GM10248 (cell line): ENCODE measurements at places on chromosomes 3 and 15.

- no peak for DNase-seq
Observed at GRCh38 chr3:14450922-14451606, 48.7 kb downstream of the SLC6A6 start.

DNA sequence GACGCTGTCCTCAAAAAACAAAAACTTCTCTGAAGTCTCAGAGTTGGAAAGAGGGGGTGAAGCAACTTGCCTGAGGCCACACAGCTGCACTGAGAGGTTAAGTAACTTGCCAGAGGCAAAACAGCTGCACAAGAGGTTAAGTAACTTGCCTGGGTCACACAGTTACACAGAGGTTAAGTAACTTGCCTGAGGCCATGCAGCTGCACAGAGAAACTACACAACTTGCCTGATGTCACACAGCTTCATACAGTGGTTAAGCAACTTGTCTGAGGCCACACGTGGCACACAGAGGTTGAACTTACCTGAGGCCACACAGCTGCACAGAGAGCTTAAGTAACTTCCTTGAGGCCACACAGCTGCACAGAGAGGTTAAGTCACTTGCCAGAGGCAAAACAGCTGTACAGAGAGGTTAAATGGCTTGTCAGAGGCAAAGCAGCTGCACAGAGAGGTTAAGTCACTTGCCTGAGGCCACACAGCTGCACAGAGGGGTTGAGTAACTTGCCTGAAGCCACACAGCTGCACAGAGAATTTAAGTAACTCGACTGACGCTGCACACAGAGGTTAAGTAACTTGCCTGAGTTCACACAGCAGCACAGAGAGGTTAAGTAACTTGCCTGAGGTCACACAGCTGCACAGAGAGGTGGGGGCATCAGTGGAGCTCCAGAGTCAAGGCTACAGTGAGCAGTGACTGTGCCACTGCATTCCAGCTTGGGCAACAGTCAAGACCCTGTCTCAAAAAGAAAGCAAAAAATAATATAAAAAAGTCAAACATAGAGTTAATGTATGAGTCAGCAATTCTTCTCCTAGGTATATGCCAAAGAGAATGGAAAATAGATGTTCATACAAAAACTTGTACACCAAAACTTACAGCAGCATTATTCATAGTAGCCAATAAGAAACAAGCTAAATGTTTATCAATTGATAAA is 12.0 kb upstream of the ACAD9 start:
- no peak for DNase-seq

GRCh38 chr15:78049691-78050440 is 27.6 kb downstream of the TBC1D2B start:
- DNase-seq = peak; percentile 71

DNA sequence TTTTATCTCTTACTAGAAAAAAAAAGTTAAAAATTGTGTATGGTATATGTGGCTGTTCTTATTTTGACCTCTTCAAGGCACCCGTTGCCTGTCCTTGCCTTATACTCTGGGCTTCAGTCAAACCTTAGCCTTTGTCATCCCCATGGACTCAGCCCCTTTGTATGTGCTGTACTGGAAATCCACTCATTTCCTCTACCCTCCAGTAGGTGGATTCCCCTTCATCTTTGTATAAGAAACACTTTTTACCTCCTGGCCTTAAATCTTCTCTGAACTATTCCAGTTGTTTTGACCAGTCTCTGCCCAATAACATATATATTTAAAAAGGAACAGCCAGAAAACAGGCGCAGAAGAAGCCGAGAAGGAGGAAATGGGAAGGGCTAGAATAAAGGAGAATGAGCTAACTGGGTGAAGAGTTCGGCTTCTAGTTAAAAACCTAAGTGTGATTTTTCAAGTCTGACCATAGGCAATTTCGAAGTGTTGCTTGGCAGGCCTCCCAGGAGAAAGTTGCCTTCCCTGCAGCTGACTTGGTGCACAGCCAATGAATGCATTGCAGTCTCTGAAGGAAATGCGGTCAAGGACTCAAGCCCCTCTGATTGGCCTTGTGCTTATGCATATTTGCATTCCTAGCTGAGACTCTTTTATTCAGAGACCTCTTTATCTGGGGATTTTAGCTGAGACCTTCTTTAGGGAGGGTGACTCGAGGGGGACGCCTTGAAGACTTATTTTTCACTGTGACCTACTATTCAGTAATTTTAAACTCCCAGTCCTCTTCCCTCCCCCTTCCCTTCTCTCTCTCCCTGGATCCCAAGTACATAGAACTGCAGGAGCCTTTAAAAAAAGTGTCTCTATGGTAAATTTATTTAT is 277.4 kb downstream of the ROBO1 start:
- DNase-seq = no peak

DNA sequence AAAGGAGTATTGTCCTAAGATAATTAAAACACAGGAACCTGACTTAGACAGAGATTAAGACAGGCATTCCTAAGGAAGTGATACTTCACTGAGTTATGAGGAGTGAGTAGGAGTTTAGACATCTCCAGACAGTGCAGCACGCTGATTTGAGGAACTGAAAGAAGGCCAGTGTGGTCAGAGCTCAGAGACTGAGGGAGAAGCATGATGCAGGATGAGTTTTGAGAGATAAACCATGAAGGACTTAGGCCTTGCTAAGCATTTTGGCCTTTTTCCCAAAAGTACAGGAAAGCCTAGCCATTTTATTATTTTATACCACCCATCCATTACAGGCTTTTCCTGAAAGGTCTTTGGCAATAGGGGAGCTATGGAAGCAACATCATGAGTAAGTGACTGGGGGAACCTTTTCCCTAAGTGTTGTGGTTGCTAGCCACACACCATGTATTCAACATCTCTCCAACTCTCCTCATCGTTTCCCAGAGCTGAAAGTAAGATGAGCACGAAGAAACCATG is 375.6 kb upstream of the TPRG1 start:
- DNase-seq = peak; percentile 21

DNA sequence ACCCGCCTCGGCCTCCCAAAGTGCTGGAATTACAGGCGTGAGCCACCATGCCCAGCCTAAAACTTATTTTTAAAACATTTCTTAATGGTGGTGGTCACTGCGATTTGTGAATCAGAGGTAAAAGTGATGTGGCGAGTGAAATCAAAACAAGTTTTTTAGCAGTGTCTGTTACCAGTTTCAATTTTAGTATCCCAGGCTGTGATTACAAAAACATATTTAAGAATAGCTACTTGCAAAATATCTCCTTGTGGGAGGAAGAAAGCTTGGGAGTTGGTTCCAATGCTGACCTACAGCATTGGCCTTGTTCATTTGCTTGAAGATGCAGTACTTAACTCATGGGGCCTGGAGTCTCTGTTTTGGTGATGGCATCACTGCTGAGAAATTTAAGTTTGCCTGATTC is 4.5 kb downstream of the RAB7A start:
- no peak for DNase-seq

- DNase-seq = no peak
Observed at GRCh38 chr3:160127308-160127707, 97.9 kb upstream of the C3orf80 start.

DNA sequence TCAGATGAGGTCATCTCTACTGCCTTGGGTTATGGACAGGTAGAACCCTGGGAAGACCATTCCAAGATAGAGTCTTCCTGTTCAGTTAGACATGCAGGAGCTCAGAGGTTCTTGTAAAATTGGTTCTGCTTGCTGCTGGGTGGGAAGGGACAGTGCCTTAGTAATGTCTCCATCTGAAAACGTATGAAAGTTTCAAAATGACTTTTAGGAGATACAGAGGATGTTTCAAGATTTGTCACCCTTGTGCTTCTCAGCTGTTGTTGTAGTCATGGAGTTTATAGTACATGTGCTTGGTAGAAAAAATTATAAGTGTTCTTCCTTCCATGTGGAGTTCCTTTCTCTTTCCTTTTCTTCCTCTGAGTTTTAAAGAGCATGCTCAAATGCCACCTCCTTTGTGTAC is 885.2 kb upstream of the CFAP20DC start:
- peak; percentile 32 for DNase-seq

DNA sequence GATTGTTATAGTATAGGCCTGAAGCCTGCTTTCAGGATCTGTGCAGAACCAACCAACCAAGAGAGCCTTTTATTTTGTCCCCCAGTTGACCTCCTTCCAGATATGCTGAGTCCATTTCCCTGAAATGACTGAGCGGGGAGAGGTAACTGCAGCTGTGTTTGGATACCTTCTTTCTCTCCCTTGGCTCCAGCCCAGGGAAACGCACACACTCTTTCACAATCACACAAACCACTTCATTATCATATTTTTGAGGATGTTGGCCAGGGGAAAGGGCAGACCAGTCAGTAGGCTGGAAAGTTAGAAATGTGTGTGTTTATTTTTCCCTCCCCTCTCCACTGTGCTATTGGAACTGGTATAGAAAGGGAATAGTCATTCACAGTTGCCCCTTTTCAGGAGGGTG is 417.7 kb upstream of the TBL1XR1 start:
- no peak for DNase-seq

GRCh38 chr3:1275495-1275894 is 182.7 kb downstream of the CNTN6 start:
- no peak for DNase-seq

GRCh38 chr15:98561169-98561941 is 87.0 kb upstream of the IGF1R start:
- no peak for DNase-seq

DNA sequence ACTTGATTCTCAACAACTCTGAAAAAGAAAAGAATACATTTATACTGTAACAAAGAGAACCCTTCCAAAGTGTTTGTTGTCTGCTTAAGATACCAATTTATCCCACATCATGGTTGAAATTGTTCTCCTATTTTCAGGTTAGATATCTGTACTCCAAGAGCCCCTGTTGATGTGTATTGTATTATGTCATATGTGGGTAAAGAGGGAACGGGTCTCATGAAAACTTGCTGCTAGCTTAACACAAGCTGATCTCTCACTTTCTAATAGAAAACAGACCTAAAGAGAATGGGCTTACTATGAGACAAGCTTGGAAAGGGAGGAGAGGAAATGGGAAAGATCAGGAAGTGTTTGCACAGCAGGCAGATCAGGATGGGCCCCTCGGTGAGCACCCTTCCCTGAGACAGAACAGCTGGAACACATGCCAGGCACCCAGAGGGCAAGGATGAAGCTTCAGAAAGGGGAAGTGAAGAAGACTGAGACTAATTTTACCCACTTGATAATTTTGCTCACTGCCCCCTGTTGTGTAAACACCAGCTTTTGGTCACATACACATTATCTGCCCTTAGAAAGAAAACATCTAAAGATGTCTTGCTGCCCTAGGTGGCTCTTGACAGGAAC is 747.9 kb upstream of the CCDC54 start:
- no peak for DNase-seq

- DNase-seq = no peak
Observed at GRCh38 chr3:107740992-107741896, 218.5 kb downstream of the BBX start.

DNA sequence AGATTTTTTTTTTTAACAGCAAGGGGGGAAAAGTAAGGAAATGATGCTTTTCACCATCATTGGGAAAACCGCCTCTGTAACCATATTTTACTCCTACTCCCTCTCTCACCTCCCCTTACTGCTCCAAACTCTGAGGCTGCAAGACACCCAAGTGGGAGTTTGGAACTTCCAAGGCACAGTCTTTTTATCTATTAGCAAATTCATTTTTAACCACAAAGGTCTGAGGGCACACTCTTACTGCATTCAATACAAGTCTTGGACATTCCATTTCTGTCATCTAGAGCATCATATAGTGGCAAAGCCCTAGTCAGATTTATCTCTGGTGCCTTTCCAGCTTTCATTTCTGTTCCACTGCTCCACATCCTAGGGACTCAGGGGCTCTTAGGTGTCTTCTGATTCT is 13.2 kb downstream of the FAM162A start:
- no peak for DNase-seq

- DNase-seq = no peak
Observed at GRCh38 chr3:69649120-69650065, 89.9 kb upstream of the MITF start.

- no peak for DNase-seq
Observed at GRCh38 chr15:98120561-98120960, 160.1 kb downstream of the ARRDC4 start.

GRCh38 chr15:28066231-28066630 is 32.9 kb downstream of the OCA2 start:
- no peak for DNase-seq

DNA sequence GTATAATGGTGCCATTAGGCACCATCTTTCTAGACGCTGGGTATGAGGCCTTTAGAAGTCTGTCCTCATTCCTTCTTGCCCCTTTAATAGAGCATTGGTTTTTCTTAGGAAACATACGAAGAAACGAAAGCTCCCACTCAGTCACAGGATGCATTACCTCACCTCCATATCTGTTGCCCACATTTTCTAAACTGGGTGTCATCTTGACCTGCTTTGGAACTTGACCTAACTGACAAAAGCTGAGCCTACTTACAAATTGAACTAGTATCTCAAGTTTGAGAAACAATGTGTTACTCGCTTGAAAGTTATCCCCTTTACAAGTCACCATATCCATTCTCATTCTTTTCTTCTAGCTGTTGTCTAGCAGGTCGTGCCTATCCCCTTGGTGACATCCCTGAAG is 102.7 kb downstream of the VPS8 start:
- no peak for DNase-seq

DNA sequence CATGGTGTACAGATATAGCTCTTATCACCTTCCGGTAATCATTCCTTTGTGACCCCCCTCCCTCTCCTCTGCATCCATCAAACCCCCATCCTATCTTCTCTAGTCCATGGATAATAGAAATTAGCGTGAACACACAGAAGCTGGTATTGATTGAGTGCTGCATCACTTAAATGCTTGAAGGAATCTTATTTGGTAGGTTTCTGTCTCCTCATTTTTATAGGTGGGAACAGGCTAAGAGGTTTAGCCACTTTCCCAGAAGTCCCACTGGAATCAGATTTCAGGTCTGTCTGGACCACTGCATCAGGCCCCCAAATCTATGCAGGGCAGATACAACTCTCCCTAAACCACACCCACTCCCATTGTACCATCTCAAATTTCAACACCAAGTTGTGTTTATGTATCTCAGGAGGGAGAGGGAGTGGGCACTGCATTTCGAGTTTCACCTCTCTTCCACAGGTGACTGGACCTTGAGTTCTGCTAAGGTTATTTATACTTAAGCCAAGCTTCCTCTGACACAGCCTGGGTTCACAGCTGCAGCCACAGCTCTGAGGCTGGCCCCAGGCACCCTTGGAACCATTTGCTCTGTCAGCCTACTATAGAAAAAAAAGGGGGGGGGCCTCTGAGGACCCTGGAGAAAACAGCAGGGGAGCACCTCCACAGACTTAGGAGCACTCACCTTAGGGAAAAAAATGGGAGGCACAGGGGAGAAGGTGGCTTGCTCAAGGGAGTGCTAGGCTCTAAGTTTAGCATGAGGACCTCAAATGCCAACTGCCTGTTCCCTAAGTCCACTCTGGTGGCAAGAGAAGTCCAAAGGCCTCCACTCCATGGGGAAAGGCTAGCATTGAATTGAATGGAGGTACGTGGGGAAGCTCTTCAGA is 2.1 kb upstream of the NMB start:
- no peak for DNase-seq

DNA sequence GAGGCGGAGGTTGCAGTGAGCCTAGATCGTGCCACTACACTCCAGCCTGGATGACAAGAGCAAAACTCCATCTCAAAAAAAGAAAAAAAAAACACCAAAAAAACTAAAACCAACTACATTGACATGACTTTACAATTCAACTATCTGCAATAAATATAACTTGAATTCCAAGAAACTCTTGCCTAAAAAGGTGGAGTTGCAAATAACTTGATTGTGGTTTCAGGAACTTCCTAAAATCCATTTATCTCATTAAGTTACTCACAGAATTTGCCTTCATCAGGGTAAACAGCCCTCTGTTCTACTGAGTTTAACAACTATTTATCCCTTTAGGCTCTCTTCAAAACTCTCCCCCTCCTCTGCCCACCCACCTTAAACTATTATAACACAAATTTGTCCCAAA is 2.7 kb upstream of the MAPK6 start:
- DNase-seq = no peak

GRCh38 chr15:46930426-46930825 is 786.9 kb upstream of the SEMA6D start:
- no peak for DNase-seq
